ENCODE measurements at places on chromosomes 11 and 22. TPM values are rescaled to one million over a fixed set of nuclear protein-coding genes. Genes with fewer than 3 reads are reported as not detected.

GRCh38 chr11:44537679-44538078 lies 27.8 kb upstream of the CD82 start:
- DNase-seq, result no peak

- no peak for DNase-seq
These were observed 10.6 kb upstream of the PLET1 start for GRCh38 chr11:112271242-112271641.

GRCh38 chr11:95455228-95455970 lies 224.4 kb upstream of the SESN3 start:
- DNase-seq, result no peak

DNA sequence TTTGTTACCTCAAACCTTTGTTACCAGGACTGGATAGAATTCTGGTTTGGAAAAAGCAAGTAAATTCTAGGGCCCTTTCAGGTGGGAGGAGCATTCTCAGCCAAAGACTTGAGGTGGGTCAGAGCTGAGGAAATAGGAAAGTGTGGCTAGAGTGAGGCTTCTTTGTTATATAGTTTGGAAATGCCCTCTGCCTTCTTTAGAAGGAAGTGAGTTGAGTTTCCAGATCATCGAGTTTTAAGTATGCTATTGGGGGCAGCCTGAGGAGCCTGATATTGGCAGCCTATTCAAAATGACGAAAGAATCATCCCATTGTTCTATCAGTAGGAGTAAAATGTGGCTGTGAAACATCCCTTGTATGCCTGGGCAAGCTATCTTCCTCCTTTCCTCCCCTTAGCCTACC lies 134.1 kb downstream of the ARHGAP42 start:
- DNase-seq, result no peak

- peak; percentile 87 for DNase-seq
These were observed 468 bp downstream of the ZDHHC8 start for GRCh38 chr22:20131859-20132685.

GRCh38 chr22:28341001-28341400 lies 338.6 kb downstream of the TTC28 start:
- no peak for DNase-seq

DNA sequence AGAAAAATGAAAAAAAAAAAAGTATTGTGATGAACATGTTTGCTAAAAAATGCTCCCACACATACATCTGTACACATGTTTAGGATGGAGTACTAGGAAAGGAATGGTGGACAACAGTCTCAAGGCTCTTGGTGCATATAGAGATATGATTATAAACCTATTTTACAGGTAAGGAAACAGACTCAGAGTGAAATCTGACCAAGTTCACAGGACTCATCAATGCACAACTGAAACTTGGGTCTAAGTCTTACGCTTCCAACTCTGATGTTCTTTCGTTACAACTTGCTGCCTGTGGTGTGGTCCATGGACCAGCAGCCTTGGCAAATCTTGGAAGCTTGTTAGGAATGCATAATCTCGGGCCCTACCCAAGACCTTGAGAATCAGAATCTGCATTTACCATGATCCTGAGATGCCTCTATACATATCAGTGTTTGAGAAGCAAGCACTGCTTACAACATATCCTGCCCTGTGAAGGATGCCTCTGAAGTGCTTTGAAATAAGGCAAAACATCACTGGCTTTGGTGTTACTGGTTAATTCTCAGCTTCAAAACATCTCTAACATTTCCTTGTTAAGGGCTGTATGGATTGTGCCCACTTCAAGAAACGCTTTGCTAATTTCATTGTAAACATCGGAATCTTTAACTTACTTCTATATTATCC lies 39.9 kb upstream of the NUP160 start:
- no peak for DNase-seq

- no peak for DNase-seq
These were observed 12.3 kb downstream of the ARFGAP3 start for GRCh38 chr22:42844756-42845155.

GRCh38 chr11:131064373-131064991 lies 148.2 kb upstream of the SNX19 start:
- DNase-seq, result no peak

DNA sequence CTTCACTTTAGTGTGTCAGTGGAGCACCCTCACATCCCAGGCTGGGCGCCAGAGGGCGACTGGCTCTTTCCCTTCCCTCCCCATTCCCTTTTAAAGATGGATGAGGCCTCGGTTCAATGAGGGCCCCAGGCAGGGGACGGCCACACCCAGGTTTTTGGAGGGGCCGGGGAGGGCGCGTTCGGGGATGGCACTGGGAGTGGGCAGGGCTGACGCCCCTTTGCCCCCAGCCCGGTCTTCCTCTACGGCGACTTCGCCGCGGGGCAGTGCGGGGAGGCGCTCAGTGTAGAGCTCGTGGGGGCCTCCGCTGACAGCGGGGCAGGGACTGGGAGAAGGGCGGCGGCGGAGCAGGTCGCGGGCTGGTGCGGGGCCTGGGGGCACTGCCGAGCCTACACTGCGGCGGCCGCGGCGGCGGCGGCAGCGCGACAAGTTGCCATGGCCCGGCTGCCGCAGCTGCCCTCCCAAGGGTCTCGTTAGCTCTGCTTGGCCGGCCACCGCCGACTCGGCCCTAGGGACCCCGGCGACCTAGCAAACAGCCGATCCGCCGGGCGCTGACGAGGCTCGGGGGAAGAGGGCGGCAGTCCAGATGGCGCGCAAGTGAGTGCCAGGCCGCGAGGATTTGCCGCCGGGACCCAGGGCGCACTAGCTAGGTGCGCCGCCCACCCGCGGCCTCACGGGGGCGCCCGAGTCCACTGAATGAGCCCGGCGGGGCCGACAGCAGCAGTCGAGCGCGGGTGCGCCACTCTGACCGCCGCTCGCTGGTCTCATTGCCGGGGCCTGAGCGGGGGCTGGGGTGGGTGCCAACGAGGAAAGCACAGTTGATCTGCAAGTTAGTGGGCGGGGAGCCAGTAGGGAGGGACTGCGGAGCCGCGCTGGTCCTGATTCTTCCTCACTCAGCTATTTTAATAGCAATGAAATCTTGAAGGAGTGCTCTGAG lies 92.7 kb downstream of the RRM1 start:
- DNase-seq, result peak; percentile 96

GRCh38 chr22:43333978-43334377 lies 9.2 kb downstream of the SCUBE1 start:
- no peak for DNase-seq

The ARHGEF12 gene
- 5.6 TPM for polyA plus RNA-seq

The SEPTIN3 gene
- 0.07 TPM for polyA plus RNA-seq

The MUC6 gene
- 0.22 TPM for polyA plus RNA-seq

The CSNK2A3 gene
- polyA plus RNA-seq, result 0.20 TPM

The MB gene
- 5.0 TPM for polyA plus RNA-seq
